Esophagus muscularis mucosa (tissue), 4 donors: ENCODE measurements at places on chromosomes 7 and 10. TPM values are rescaled to one million over a fixed set of nuclear protein-coding genes. Genes with fewer than 3 reads are reported as not detected.

- no peak overlapping the region for H3K27ac ChIP-seq
- no peak for DNase-seq
- no peak overlapping the region for H3K4me3 ChIP-seq
- H3K4me1 ChIP-seq, result no peaks in the 10 kb centered on the region
- no peaks in the 10 kb centered on the region for H3K27me3 ChIP-seq
Observed at GRCh38 chr10:43479275-43479674, 42.4 kb downstream of the ZNF487 start.

DNA sequence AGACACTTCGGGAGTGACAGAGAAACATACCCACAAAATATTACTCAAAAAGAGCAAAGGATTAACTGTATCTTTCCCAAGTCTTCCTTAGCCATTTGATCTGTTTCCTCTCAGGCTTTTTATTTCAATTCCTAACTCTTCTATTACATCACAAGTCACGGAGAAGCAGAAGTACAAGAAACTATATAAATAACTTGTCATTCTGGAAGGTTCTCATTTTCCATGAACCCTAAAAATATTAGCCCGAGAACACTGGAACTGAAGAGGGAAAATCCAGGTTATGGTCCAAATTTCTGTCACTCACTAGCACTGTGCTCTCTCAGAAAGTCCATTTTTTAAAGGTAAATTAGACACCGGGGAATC is 98.0 kb downstream of the GRB10 start:
- H3K27ac ChIP-seq, result peak overlapping the region; percentile 81
- peaks cover 49% of the 10 kb centered on the region for H3K4me1 ChIP-seq
- peak overlapping the region; percentile 9 for H3K4me3 ChIP-seq
- no peaks in the 10 kb centered on the region for H3K36me3 ChIP-seq

Gene LMTK2
- 22.5 TPM for total RNA-seq

Gene LRIT1
- not detected for total RNA-seq

GRCh38 chr10:121326905-121327304 is 271.3 kb downstream of the FGFR2 start:
- H3K36me3 ChIP-seq, result no peaks in the 10 kb centered on the region
- H3K4me3 ChIP-seq, result no peak overlapping the region
- DNase-seq, result peak; percentile 62
- no peaks in the 10 kb centered on the region for H3K4me1 ChIP-seq

Gene ASB15
- total RNA-seq, result not detected

DNA sequence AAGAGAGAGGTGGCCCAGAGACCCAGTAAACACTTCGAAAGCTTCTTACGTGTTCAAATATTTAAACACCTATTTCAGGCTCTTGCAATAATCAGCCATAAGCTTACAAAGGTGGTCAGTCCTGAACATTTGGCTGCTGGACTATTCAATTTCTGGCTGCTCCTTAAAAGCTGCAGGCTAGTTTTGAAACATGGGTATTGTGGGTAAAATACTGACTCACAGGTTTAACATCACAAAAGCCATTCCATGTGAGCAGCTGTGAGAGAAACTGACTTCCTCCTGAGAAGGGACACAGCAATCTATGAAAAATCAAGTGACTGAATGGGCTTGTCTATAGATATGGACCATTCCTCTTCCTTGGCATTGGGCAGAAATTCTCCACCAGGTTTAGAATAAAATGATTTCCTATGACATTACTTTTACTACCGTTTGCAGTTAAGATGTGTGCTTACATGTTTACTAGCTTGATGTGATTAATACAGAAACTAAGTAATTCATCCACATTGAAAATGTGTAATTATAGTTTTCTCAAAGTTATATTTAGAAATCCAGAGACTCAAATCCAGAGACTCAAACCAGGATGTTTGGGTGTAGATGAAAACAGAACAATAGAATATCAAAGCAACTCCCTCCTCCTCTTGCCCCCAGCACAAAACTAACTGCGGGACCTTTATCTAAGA is 252.3 kb downstream of the GATA3 start:
- no peaks in the 10 kb centered on the region for H3K4me1 ChIP-seq
- no peak for DNase-seq

Gene KCND2
- 1.5 TPM for total RNA-seq

- H3K27me3 ChIP-seq, result no peaks in the 10 kb centered on the region
- H3K4me3 ChIP-seq, result no peak overlapping the region
- H3K4me1 ChIP-seq, result no peaks in the 10 kb centered on the region
- DNase-seq, result no peak
Observed at GRCh38 chr10:63374991-63375390, 90.8 kb downstream of the JMJD1C start.

DNA sequence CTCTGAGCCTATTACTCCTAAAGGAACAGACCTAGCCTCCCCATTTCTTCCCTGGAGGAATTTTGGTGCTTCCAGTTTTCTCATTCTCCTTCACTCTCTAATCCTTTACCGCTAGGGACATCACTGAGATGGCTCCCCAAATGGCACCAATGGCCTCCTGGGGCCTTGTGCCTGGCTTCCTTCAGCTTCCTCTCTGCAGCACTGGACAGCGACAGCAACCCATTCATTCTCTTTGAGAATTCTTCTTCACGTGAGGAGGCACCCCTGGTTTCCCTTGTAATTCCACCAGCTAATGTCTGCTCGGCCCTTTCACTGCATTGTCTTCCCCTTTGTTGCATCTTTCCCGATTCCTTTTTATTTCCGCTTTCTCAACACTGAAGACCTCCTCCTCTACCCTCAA is 24.6 kb upstream of the KDM7A start:
- H3K36me3 ChIP-seq, result no peaks in the 10 kb centered on the region
- no peaks in the 10 kb centered on the region for H3K27me3 ChIP-seq
- H3K4me1 ChIP-seq, result no peaks in the 10 kb centered on the region
- no peak overlapping the region for H3K4me3 ChIP-seq

GRCh38 chr10:132664407-132664806 is 121.5 kb downstream of the NKX6-2 start:
- no peak overlapping the region for H3K4me3 ChIP-seq
- no peak overlapping the region for H3K27ac ChIP-seq
- DNase-seq, result no peak
- H3K27me3 ChIP-seq, result no peaks in the 10 kb centered on the region
- H3K4me1 ChIP-seq, result peaks cover 40% of the 10 kb centered on the region
- H3K36me3 ChIP-seq, result peaks cover 13% of the 10 kb centered on the region

Gene OR2A1
- total RNA-seq, result 0.26 TPM

- H3K4me1 ChIP-seq, result no peaks in the 10 kb centered on the region
- DNase-seq, result no peak
- no peaks in the 10 kb centered on the region for H3K36me3 ChIP-seq
- H3K4me3 ChIP-seq, result no peak overlapping the region
Observed at GRCh38 chr7:147023440-147023839, 906.8 kb downstream of the CNTNAP2 start.

- H3K27ac ChIP-seq, result peak overlapping the region; percentile 48
- no peak overlapping the region for H3K4me3 ChIP-seq
- no peaks in the 10 kb centered on the region for H3K27me3 ChIP-seq
- H3K36me3 ChIP-seq, result no peaks in the 10 kb centered on the region
- no peak for DNase-seq
Observed at GRCh38 chr7:47482013-47482875, 99.7 kb downstream of the TNS3 start.

DNA sequence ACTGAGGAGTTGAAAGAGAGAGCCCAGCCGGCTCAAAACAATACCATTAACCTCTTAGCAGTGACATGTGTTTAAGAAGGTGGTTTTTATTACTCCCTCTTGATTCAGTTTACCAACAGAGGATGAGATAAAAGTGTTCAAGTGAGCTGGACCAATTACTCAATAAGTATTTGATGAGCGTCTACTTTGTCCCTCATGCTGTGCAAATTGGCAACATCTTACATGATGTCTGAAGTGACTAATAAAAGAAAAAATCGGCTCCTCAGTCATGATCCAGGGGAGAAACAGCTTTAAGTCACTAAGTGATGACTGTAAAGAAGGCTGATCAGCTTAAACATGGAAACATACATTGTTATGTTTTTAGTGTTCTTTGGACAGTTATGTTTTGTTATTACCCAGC is 7.8 kb downstream of the WNT16 start:
- no peaks in the 10 kb centered on the region for H3K4me1 ChIP-seq
- H3K4me3 ChIP-seq, result no peak overlapping the region
- no peak for DNase-seq
- no peaks in the 10 kb centered on the region for H3K36me3 ChIP-seq

- peaks cover 15% of the 10 kb centered on the region for H3K4me1 ChIP-seq
- H3K27me3 ChIP-seq, result no peaks in the 10 kb centered on the region
- no peaks in the 10 kb centered on the region for H3K36me3 ChIP-seq
- no peak for DNase-seq
- no peak overlapping the region for H3K4me3 ChIP-seq
Observed at GRCh38 chr7:127769696-127770400, 117.9 kb downstream of the SND1 start.

GRCh38 chr7:80312139-80312661 is 177.6 kb downstream of the GNAI1 start:
- peaks cover 19% of the 10 kb centered on the region for H3K4me1 ChIP-seq
- H3K4me3 ChIP-seq, result no peak overlapping the region
- DNase-seq, result no peak
- H3K27me3 ChIP-seq, result no peaks in the 10 kb centered on the region
- H3K27ac ChIP-seq, result peak overlapping the region; percentile 53
- H3K36me3 ChIP-seq, result no peaks in the 10 kb centered on the region

Gene MOGAT3
- total RNA-seq, result 0.17 TPM
